A549 treated with CORT108297 at 1 μM for 4 hours (cell line): ENCODE measurements at places on chromosomes 7 and 10. TPM values are rescaled to one million over a fixed set of nuclear protein-coding genes. Genes with fewer than 3 reads are reported as not detected.

Gene ACBD5
- total RNA-seq = 24.0 to 32.0 TPM (median 27.0 TPM) in 5 replicates

Gene PHYHIPL
- 0.18 to 0.39 TPM (median 0.31 TPM) in 5 replicates for total RNA-seq

Gene GSTO2
- 2.1 to 2.3 TPM (median 2.2 TPM) in 5 replicates for total RNA-seq

Gene TRIL
- total RNA-seq = not detected in 5 replicates

Gene CCDC201
- 0.02 TPM in 1 of 5 replicates, not detected in the others for total RNA-seq

Gene H2BK1
- total RNA-seq = not detected in 5 replicates

Gene PPP1R3C
- 17.2 to 22.9 TPM (median 20.4 TPM) in 5 replicates for total RNA-seq

Gene VGF
- total RNA-seq = 10.5 to 26.2 TPM (median 16.4 TPM) in 5 replicates

Gene AGAP3
- 43.0 to 72.3 TPM (median 69.5 TPM) in 5 replicates for total RNA-seq

Gene ADCY1
- 1.3 to 3.0 TPM (median 2.5 TPM) in 5 replicates for total RNA-seq

Gene DDC
- total RNA-seq = 0.58 to 1.9 TPM (median 1.1 TPM) in 5 replicates

Gene ZNF138
- 2.8 to 3.8 TPM (median 3.3 TPM) in 5 replicates for total RNA-seq

Gene TMEM213
- not detected in 5 replicates for total RNA-seq

Gene CFAP43
- total RNA-seq = 0.17 to 0.30 TPM (median 0.30 TPM) in 5 replicates
